Esophagus muscularis mucosa (tissue), 4 donors: ENCODE measurements at places on chromosomes 5 and 9. TPM values are rescaled to one million over a fixed set of nuclear protein-coding genes. Genes with fewer than 3 reads are reported as not detected.

The RNF183 gene
- total RNA-seq: not detected

The GMCL2 gene
- not detected for total RNA-seq

The PCDHGA4 gene
- 5.3 TPM for total RNA-seq

The RALGPS1 gene
- 9.6 TPM for total RNA-seq

The CAVIN4 gene
- total RNA-seq: 1.2 TPM

The BAAT gene
- not detected for total RNA-seq

The PKN3 gene
- total RNA-seq: 7.2 TPM

The SPINK4 gene
- total RNA-seq: not detected

The LRRC70 gene
- 2.5 TPM for total RNA-seq

The FRMD3 gene
- 12.8 TPM for total RNA-seq

DNA sequence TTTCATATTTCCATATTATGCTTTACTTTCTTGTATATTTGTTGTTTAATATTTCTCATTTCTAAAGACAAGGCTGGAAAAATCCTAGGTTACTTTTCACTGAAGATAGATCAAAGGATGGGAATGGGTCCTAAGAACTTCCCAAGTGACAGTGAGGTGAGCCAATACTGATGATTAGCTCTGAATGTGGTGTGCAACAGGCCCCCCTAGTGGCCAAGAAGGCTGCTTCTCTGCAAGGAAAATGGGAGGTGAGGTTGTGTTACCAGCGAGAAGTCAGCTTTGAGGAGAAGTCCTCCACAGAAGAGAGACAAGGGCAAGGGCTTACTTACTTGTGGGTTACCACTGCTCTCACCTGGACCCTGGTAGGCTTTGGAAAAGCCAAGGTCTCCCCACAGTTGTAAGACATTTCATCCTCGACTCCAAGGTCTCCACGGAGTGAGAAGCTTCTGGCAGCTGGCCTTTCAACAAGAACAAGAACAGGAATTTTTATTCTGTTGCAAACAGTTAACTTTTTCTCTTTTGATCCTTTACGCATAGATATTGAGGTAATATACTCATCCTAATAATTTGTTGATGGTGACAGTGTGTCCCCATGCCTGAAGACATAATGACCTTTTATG, 69.9 kb downstream of the MAMDC2 start:
- no peak for DNase-seq

GRCh38 chr5:78515670-78516069, 132.9 kb downstream of the LHFPL2 start:
- no peak for DNase-seq

DNA sequence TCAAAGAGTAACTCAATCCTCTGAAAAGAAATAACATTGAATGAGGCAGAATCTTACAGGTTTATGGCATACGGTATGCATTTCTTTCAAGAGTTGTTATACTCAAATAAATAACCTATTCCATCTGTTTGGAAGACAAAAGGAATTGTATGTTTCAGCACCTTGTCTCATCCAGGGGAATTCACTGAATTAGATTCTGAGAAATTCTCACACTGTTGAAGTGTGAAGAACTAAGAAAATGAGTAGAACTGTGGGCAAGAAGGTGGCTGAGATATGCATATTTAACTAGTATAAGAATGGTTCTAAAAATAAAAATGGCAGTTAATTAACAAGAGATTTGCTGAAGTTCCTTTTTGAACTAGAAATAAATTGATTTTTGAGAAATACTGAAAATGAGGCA, 279.3 kb upstream of the DAP start:
- DNase-seq: no peak

DNA sequence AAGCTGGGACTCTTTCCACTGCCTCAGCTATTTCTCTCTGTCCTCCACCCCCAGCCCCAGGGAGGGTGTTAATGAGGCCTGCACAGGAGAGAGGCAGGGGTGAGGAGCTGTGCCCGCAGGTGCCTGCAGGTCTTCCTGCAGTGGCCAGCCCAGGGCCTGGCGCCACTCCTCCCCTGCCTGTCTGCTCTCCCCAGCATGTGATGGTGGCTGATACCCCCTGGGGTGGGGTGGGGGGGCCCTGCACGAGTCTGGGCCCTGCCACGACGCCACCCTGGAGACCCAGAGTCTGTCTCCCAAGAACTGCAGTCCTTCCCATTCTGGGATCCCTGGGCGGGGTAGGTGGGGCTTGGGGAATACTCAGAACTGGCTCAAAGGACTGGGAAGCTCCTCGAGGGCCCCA, 166.4 kb upstream of the SMIM23 start:
- no peak for DNase-seq

DNA sequence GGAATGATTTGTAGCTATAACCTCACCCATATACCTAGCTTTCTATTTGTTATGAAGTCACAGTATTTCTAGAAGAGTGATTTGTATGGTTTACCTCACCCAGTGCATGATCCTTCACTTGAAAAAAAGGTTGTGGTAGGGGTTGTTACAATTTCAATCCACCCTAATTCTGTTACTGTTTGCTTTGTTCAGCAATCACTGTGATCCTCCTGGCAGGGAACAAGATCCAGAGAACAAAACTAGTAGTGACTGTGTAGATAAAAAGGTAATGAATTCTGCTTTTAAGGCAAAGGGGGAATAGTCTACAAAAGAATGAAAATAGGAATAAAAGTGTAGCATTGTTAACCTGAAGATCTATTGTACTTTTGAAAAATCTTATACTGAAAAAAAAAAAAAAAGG, 191.3 kb upstream of the SH3GL2 start:
- no peak for DNase-seq

GRCh38 chr9:123418506-123418905, 62.5 kb downstream of the CRB2 start:
- no peak for DNase-seq

- no peak for DNase-seq
Observed at GRCh38 chr5:137666461-137666850, 69.4 kb downstream of the KLHL3 start.

DNA sequence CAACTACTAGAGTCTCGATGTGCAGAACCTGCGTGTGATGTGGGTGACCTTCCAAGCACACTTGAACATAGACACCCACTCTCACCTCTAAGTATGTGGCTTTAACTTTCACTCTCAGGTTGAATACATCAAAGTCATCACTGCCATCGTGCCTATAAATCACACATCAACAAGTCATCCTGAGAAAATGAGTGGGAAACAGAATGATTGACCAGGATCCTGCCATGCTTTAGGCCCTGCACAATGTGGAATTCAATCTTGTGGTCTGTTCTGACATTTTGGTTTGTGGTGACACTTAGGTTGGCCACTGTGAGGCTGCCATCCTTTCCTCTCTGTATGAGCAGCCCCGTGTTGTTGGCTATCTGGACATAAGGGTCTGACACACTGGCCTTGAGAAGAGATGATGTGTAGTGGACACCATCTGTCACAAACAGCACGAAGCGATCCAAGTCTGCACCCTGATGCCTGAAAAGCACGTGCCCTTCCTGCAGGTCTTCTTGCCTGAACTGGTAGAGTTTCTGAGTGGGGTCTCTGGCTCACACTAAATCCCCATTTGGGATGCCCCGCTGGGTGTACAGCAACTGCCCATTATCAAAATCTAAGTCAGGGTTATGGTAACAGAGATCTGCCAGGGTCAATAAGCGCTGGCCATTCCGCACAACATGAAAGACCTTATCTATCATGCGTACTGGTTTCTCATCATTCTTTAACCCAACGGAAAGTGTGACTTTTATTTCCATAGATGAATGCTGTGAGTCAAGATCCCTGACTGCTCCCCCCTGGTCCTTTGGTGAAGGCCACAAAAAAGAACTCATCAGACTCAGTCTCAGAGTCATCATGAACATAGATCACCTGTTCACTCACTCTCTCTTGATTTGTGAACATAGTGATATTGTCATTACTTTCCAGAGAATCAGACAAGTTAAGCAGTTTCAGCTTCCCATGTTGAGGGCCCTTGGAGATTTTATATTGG, 116.6 kb downstream of the ESM1 start:
- DNase-seq: no peak

GRCh38 chr5:62343428-62343827, 37.4 kb downstream of the KIF2A start:
- DNase-seq: no peak

DNA sequence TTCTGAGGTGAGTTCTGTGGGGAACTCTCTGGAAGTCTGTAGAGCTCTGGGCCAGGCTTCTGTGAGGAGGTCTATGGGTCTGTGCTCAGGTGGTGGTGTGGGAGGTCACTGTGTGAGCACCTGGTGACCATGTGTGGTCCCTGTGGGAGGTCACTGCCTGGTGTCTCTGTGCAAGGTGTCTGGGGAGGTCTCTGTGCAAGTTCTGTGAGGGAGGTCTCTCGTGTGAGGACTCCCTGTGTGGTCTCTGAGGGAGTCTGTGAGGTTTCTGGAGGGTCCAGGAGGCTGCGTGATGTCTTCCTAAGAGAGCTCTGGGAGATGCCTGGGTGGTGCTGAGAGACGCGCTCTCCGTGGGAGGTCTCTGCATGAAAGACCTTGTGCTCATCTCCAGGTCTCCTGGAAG, 6.0 kb upstream of the SPATA31E1 start:
- no peak for DNase-seq

GRCh38 chr5:177546258-177546741, 8.1 kb downstream of the FAM193B start:
- peak; percentile 92 for DNase-seq

DNA sequence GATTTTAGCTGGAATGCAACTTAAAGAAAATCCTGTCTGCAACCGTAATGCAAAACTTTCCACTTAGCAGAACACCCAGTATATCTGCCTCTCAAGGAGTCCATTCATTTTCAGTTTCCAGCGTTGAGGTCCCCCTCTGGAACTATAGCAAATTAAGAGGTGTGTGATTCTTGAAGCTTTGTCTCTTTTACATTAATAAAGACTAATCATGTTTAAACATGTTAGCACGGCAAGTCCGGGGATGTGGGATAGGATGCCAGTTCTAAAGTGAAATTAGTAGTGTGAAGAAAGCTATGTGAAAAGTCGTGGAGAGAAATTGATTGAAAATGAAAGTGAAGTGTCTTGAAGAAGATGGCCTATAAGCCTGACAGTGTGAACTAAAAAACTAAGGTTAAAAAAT, 429.1 kb downstream of the NR2F1-AS1 start:
- DNase-seq: no peak

DNA sequence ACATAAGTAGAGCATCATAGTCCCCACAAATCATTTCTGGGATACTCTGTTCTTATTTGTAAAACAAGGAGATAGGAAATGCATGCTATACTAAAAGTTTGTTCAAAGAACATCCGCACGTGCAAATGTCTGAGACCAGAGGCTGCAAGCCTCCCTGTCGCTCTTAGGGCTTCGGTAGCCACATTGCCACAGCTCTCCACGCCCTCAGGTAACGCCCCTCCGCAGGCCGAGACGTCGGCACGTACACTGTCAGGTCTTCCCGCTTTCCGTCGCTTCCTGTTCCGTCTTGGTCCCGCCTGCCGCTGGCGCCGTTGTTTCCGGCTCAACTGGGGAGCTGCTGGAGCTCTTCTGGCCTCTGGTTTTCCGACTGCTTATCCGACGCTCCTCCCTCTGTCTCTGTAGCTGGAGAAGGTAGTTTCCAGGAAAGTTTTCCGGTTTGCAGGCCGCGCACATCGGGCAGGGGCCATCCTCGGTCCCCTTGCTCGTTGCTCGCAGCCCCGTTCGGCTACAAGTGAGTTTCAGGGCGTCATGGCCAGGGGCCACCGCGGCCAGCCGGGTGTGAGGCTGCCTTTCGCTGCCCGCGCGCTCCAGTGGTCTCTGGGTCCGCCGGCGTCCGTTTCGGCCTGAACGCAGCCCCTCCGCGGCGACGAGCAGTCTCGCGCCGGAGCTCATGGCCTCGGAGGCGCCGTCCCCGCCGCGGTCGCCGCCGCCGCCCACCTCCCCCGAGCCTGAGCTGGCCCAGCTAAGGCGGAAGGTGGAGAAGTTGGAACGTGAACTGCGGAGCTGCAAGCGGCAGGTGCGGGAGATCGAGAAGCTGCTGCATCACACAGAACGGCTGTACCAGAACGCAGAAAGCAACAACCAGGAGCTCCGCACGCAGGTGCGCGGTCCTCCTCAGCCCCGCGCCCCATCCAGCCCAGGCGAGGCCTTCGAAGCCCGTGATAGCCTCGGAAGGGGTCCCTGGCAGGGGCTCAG, at the start of gene AGGF1:
Gene AGGF1 (plus strand): TSS at position 308 of the 975 bp plus-strand sequence. CDS start 363 bp downstream, at position 671.
- peak; percentile 95 for DNase-seq

DNA sequence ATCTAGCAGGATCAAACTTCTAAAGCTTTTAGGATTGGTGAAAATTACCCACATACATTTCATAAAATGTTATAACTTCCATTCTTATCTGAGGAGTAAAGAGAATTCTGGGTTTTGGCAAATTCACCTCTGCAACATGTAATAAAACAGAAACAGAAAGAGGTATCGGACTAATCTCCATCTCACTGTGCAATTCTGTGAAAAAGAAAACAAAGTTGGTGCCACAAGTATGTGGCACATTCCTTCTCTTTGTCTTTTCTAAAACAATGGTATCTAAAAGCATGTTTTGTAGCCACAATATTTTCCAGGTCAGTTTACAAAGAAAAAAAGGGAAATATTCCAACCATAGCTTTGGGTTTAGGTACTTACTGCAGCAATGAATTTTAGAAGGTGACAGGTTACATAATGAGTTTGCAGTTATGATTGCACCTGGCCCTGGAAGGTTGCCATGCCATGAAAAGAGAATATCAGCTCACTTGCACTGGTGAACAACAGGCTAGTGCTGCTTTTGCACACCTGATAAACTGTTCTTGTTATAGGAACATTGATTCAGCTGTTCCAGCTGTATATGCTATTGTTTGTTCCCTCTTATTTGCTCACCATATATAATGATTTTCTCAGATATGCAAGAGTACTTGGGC, 491.3 kb upstream of the MEF2C start:
- DNase-seq: no peak

- DNase-seq: no peak
Observed at GRCh38 chr5:129652349-129653056, 95.4 kb upstream of the MINAR2 start.

DNA sequence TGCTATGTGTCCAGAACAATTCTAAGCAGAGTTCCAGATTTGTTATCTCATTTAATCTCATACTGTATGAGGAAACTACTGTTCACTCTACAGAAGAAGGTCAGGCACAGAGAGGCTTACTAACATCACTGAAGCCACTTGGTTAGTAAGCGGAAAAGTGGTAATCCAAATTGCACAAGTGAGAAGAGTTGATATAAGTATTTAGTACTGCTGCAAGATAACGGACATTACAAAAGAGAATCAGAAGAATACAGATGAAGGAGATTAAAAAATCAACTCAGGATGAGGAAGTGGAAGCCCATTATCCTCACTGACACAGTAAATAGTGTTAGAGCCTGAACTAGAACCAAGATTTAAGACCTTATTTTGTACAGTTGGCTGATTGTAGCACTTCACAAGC, 22.3 kb upstream of the TLR4 start:
- no peak for DNase-seq

DNA sequence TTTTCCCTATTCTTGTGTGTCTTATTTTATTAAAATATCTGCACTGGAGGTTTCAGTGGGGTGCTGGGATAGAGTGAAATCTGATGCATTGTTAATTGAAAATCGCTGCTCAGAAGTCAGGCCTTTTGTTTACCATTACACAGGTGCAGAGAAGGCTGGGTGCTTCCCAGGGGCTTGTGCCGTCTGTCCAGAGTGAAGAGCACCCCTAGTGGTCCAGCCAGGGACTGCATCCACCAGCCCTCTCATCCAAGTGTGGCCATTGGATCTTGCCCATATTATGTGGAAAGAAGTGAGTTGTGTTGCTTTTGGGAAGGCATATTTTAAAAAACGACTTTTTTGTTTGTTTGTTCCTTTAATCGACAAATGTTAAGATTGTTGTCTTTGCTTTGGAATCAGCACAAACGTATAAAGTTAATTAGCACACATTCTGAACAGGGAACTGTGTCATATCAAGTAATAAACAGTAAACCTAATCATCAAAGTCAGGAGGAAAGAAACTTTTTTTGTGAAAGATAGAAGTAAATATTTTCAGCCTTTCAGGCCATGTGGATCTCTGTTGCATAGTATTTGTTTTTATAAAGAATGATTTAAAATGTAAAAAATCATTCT, 315.6 kb downstream of the MTRR start:
- DNase-seq: no peak
